Renal cortical epithelial cell (primary cell): ENCODE measurements at places on chromosomes 7 and 10. TPM values are rescaled to one million over a fixed set of nuclear protein-coding genes. Genes with fewer than 3 reads are reported as not detected.

DNA sequence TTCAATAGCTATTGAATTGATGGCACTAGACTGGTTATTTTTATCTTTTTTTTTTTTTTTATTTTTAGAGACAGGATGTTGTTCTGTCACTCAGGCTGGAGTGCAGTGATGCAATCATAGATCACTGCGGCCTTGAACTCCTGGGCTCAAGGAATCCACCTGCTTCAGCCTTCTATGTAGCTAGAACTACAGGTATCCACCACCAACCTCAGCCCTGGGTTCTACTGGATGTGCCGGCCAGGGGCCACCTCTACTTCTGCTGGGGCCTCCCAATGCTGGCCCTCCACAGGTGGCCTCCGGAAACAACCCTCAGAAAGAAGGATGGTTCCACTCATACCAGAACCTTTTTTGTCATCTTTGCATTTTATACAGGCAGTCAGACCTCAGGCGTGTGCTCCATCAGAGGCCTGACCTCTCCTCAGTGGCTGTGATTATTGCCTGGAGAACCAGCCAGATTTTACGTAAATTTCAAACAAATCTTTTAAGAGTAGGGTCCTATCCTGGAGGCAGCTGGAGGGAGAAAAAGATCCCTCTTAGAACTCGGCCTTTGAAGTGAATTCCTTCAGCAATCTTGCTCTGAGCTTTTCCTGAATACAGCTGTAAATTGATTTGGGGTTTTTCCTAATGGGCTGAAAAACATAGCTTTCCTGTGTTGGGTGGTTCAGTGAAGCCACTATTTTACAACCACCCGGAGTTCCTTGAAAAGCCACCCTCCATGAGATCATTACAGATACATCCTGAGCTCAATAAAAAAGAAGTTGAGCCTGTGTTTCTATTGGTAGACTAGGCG is 110.0 kb downstream of the SPAG6 start:
- DNase-seq = no peak

The ANKRD61 gene
- total RNA-seq = 0.15 TPM in 1 of 2 replicates, not detected in the other

GRCh38 chr10:24715246-24715769 is 8.4 kb downstream of the ARHGAP21 start:
- no peak for DNase-seq

The MYL10 gene
- not detected in 2 replicates for total RNA-seq

- no peak for DNase-seq
Measured at GRCh38 chr10:37732685-37733084, 124.7 kb downstream of the ZNF248 start.

- no peak for DNase-seq
Measured at GRCh38 chr10:5810225-5810624, 3.0 kb downstream of the GDI2 start.

DNA sequence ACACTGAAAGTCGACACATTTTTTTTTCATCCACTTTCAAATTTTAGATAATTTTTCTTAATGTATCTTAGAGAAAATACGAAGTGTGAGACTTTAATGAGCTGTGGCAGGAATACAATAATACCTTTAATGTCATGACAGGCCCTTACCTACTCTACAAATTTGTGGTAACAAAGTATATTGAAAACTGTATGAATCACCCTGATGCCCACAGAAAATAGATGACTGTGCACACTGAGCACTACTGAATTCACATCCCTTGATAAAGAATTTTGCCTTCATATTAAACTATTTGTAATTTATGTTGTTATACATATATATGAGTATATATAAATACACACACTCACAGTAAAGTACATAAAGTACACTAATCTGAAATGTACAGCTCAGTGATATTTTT is 51.7 kb downstream of the AKR1D1 start:
- peak; percentile 49 for DNase-seq

The FAM237B gene
- not detected in 2 replicates for total RNA-seq

The GBX1 gene
- total RNA-seq = not detected in 2 replicates

- no peak for DNase-seq
Measured at GRCh38 chr7:157627033-157627432, 290.2 kb downstream of the DNAJB6 start.

- no peak for DNase-seq
Measured at GRCh38 chr7:130390486-130390885, 10.2 kb downstream of the CPA1 start.

The MRLN gene
- not detected in 2 replicates for total RNA-seq

DNA sequence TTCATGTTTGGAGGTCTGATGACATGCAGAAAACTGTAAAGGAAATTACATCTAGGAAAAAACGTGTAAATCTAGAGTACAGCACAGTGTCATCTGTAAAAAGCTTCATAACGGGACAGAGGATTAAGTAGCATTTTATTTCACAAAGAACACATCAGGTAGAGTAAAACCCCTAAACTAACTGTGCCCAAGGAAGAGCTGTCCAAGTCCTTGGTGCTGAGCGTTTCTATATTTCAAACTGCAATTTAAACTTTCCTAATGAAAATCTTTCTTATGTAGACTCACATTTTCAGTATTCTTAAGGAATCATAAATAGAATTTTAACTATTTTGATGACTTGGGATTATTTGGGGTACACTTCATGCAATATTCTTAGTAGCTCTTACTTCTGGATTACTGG is 646.2 kb downstream of the IPMK start:
- DNase-seq = no peak

- DNase-seq = no peak
Measured at GRCh38 chr7:131011432-131011742, 277.4 kb upstream of the KLF14 start.

The DLX5 gene
- total RNA-seq = not detected in 2 replicates

DNA sequence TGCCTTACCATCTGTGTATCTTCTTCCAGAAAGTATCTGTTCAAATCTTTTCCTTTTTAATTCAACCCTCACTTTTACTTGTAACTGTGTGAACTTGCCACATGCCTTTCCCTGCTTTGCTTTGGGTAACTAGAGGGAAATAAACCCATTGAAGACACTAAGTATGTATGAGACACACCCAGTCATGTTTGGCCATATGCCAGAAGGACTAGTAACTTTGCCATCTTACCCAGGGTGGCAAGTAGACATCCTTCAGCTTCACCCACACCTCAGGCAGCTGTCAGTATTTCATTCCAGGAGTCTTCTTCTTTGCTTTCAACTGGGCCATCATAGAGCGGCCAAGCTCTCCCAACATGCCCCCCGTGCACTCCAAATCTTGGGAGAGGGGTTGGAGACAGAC is 323.1 kb downstream of the TNS3 start:
- no peak for DNase-seq

DNA sequence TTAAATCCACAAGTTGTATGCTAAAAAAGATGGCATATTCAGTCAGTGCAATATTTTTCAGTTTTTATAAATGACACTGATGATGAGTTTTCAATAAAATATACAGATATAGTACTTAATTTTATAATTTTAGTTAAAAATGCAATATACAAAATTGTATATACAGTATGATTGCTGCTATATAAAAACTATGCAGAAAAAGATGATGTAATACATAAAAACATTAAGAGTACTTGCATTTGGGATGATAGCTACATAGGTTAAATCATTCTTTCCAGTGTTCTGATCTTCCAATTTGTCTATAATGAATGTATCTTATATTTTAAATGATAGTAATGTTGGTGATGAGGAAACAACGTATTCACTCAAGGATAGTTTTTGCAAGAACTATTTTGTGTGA is 92.0 kb upstream of the RPA3 start:
- no peak for DNase-seq

DNA sequence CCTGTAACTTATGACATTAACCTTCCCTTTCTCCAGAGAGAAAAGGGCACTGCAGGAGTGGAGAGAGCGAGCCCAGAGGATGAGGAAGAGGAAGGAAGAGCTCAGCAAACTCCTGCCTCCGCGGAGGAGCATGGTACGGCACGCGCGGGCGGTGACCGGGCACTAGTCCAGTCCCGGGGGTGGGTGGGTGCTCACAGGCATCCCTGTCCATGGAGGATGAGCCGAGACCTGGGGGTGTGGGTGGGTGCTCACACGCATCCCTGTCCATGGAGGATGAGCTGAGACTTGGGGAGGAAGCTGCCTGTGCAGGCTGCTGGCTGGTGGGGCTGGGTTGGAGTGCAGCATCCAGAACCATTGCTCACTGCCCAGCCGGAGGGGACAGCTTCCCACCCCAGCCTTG is 23.8 kb downstream of the LRRC27 start:
- DNase-seq = no peak
